ENCODE measurements at places on chromosomes 4 and X. TPM values are rescaled to one million over a fixed set of nuclear protein-coding genes. Genes with fewer than 3 reads are reported as not detected.

EGFL6 gene
- 3.8 TPM for total RNA-seq

DNA sequence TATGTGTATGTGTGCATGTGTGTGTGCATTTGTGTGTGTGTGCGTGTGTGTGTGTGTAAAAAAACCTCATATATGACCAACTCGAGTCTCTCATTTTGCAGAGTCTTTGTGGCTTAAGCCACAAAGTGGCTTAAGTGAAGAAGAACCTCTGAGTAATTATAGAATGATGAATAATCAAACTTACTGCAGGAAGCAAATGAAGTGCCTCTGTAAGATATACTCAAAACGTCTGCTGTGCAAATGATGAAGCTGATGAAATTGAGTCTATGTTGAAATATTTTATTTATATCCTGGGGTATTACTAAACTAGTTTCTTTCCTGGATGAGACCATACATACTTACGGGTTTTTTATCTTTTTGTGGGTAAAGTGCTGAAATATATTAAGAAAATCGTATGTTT lies 1198.7 kb downstream of the PCDH7 start:
- no peaks in the 10 kb centered on the region for H3K27me3 ChIP-seq
- no peak overlapping the region for H3K4me3 ChIP-seq
- H3K4me1 ChIP-seq: peaks cover 2% of the 10 kb centered on the region
- DNase-seq: no peak
- no peak overlapping the region for H3K27ac ChIP-seq

GRCh38 chrX:154526901-154527675 lies 11.1 kb upstream of the FAM3A start:
- peak; percentile 73 for DNase-seq
- peak overlapping the region; percentile 53 for H3K27ac ChIP-seq
- no peak overlapping the region for H3K4me3 ChIP-seq
- H3K4me1 ChIP-seq: peaks cover 23% of the 10 kb centered on the region

DNA sequence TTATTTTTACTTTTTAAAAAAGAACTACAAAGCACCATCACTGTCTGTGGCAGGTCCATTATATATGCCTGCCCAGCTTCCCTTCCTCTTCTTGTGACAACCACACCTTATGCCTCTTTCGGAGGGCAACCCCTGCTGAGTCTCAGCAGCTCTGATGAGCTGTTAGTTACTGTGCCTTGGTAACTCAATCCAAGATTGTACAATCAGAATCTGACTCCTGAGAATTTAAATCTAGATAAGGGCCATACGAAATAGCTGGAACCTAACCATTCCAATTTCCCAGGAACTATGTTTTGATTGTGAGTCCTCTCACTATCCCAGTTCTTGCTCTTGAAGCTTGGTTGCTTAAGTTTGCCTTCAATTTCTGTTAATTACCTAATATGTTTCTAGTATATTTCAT lies 61.9 kb downstream of the ADAMTS3 start:
- H3K27me3 ChIP-seq: no peaks in the 10 kb centered on the region
- H3K36me3 ChIP-seq: no peaks in the 10 kb centered on the region
- no peaks in the 10 kb centered on the region for H3K4me1 ChIP-seq
- no peak for DNase-seq

DNA sequence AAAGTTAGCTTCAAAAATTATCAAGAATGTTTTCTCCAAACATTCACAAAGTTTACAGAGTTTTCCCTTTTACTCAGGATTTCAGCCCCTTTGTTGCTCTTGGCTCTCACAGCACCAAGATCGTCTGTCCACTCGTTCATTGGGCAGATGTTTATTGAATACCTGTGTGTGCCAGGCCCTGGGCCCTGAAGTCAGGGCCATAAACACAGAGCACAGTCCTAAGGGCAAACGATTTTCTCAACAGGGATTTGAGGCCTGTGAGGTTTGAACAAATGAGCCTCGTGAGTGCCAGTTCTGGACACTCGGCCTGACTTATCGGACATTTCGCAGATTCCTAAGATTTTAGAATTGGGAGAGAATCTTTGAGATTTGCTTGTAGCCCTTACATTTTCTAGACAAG lies 142.1 kb downstream of the TBL1X start:
- no peaks in the 10 kb centered on the region for H3K4me1 ChIP-seq
- H3K27me3 ChIP-seq: no peaks in the 10 kb centered on the region
- H3K27ac ChIP-seq: no peak overlapping the region
- DNase-seq: no peak
- H3K36me3 ChIP-seq: no peaks in the 10 kb centered on the region

- DNase-seq: no peak
- no peaks in the 10 kb centered on the region for H3K27me3 ChIP-seq
- no peaks in the 10 kb centered on the region for H3K4me1 ChIP-seq
- no peak overlapping the region for H3K4me3 ChIP-seq
- H3K27ac ChIP-seq: no peak overlapping the region
- no peaks in the 10 kb centered on the region for H3K36me3 ChIP-seq
Measured at GRCh38 chr4:187268940-187269339, 545.3 kb upstream of the FAT1 start.

GRCh38 chrX:8364369-8365141 lies 100.1 kb upstream of the VCX3B start:
- no peak for DNase-seq
- H3K27ac ChIP-seq: no peak overlapping the region
- no peak overlapping the region for H3K4me3 ChIP-seq
- H3K27me3 ChIP-seq: no peaks in the 10 kb centered on the region
- H3K4me1 ChIP-seq: no peaks in the 10 kb centered on the region
